ENCODE measurements at places on chromosomes 3 and 15.

DNA sequence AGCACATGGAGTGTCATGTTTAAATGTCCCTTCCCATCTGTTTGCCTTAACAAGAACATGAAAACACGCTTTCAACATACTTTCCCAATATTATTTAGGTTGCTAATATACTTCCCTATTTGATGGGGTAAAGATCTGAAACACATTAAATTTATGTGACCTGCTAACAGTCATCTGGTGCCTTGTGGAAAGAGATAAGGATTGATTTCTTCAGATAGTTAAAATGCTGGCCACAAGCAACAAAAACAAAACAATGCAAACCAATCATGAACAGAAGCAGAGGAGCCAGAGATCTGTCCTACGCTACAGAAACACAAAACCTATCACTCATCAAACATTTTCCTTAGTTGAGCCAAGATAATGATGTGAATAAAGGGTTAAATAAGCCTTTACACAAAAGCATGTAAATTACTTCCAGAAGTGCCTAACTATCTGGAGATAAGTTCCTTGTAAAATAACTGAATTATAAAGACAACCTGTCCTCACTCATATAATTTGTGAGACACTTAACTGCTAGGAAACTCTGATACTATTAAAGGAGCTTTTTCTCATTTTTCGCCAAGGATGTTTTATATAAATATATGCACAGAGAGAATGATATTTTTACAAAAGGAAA is 109.9 kb downstream of the NSUN3 start:
- no peak for DNase-seq

GRCh38 chr3:71360180-71360579 is 223.3 kb downstream of the FOXP1 start:
- DNase-seq: no peak

DNA sequence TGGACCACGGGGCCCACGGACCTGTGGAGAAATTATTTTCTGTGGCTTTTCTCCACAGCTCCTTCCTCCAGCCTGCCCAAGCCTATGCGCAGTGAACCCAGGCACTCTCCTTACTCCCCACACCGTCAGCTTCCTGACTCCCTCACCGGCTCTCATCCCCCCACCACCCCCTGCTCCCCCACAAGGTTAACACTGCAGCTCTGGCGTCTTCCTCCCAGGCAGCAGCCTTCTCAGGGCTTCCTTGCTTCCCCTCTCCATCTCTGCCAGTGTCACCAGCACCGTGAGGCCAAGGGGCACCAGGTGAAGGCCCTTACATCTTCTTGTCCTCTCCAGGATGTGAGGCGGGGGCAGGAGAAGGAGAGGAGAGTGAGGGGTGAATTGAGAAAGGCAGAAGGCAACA is 168.3 kb upstream of the TLE3 start:
- no peak for DNase-seq

GRCh38 chr15:65612616-65612946 is 1.6 kb upstream of the INTS14 start:
- no peak for DNase-seq

- peak; percentile 5 for DNase-seq
Observed at GRCh38 chr3:177679568-177680471, 482.5 kb upstream of the TBL1XR1 start.

DNA sequence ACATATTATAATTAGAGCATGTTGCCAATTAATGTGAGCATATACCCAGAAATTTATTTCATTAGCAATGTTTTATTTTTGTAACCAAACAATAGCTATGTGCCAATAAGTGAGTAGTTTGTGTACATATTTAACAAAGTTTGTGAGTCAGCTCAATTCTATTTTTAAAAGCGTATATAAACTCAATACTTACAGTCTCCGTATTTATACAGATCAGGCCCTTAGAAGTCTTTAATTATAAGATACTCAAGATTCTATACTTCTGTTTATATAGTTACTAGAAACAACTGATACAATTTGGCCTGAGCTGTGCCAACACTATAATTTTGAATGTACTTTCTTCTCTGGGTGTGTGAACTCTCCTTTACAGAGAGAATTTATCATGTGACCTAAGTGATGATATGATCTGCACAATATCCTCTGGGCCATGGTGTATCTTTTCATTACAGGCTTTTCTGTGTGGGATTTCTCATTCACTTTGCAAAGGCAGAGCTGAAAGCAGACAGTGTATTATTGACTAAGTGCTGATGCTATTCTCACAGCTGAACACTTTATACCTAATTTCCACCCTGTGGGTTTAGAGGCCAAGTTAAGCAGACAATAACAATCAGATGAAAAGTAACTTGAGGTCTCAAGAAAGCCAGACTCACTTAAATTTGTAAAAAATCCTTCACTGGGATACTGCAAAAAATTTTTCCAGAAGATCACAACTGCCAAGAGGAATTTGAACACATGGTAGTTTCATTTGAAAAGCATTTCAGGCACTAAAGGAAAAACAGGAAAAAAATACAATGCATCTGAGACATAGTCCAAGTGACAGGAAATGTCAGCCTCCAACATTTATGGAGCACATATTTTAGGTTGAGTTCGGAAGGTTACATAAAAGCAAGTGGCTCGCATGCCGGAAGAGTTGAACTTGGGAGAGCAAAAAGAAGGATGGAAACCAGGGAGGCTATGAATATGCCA is 277.9 kb upstream of the SEMA6D start:
- DNase-seq: no peak

- no peak for DNase-seq
Observed at GRCh38 chr15:39669241-39669640, 88.4 kb downstream of the THBS1 start.

DNA sequence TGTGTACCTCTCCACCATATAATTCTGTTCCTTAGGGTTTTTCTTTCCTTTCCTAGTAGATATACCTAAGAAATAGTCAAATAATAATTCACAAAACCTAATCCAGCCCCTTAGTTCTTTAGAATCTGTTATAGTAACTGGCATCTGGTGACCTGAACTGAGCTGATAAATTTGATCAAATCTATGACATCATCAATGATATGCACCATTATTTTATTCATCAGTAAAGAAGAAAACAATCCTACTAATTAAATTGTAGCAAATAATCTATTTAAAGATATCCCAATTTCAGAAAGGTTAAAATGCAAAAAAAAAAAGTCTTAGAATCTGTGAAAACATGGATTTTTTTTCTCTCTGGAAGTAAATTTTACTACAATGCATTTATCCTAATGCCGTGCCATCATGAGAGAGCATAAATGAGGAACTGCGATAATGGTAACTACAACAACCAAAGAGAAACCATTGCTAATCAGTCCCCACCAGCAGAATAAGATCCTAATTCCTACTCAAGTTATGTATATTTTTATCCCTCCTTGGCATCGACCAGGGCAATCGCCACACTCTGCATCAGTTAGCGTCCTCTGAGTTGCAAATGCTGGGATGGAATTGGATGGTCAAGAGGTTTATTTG is 6.6 kb upstream of the MNS1 start:
- no peak for DNase-seq

GRCh38 chr3:20773320-20773984 is 587.4 kb upstream of the SGO1 start:
- no peak for DNase-seq

DNA sequence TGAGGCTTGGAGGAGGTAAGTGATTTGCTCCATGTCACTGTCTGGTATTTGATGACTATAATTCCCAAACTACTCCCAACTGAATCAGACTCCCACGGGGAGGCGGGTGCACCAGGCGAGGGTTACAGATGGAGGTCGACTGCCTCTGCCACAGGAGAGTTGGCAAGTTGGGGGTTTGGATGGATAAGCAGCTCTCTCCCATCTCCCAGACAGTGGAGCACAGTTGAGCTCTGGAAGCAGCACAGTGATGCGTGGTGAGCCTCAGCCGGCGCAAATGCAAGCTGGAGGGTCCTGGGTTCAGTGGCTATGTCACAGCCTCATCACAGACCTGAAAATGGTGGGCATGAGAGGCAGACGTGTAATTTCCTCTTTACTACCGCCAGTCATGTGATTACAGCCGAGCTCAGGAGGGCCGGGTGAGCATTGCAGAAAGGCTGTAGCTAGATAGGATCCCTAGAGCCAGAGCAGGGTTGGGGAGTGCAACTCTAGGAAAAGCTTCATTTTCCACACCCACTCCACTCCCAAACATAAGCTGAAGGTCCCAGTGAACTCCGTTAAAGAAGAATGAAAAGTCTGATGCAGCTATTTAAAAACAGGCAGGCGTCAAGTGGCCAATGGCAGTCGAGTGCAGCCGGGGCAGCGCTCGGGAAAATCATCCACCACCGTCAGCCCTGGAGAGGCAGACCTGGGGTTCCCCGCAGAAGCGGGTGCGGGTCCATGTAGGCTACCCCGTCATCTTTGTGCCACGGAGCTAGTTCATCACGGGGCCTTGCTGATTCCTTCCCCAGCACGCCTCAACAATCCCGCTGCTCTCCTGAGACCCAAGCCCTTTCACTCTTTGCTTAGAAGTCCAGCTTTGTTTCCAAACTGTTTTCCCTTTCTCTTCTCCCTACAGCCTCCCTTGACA is 33.3 kb upstream of the VPS8 start:
- no peak for DNase-seq

- DNase-seq: no peak
Observed at GRCh38 chr3:3110299-3110630, at the start of gene IL5RA. TSS of gene IL5RA (minus strand) at chr3:3110374. CDS start at chr3:3104984, 5,390 bp downstream.

GRCh38 chr3:18840535-18841137 is 307.7 kb upstream of the KCNH8 start:
- no peak for DNase-seq

DNA sequence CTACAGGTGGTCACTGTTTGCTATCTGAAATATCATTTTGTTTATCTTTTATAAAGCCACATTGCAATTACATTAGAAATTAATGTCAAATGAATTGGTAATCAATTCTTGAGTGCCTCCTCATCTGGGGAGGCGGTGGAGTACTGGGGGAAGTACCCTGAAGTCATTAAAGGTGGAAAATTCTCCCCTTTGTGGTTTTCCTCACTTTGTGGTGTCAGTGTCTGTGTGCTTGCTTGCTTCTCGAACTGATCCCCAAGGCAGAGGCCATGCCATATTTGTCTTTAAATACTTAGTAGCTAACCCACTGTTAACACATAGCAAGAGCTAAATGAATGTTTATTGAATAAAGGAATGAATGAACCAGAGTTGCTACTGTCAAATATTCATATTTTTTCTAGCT is 40.5 kb upstream of the CCK start:
- DNase-seq: peak; percentile 5

DNA sequence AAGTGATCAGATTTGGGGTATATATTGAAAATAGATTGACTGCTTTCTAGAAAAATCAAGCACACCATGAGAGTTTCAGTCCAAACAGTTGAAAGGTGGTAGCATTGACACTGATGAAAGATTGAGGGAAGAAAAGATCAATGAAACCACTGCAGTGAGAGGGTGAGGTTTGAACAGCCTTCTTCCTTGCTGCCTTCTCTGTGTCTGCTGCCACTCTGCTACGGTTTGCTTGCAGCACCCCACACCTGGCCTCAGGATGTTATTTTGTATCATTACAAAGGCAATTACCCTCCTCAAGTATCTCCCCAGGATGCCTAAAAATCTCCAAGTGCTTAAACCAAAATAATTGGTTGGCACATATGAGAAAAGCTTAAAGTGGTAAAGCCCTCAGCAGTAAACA is 683.6 kb upstream of the ARPP21 start:
- DNase-seq: no peak

GRCh38 chr3:36058404-36059030 is 321.8 kb upstream of the STAC start:
- no peak for DNase-seq

- no peak for DNase-seq
Observed at GRCh38 chr3:81764665-81765064, 3.2 kb upstream of the GBE1 start.

DNA sequence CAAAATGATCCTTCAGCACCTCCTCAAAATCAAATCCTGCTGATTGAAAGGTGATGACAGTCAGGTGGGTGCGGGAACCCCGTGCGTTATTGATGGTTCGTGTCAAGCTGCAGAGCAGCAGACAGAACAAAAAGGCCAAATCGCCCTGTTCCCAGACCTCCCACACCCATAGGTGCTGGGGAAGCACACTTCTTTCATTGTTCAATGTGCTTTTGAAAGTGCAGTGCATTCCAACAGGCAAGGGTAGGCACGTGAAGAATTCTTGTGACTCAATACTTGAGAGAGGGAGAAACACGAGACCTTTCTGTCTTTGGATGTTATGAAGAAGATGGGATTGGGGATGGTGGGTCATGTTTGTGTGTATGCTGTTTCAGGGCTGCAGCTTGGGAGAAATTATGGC is 514.0 kb downstream of the MCTP2 start:
- no peak for DNase-seq

- no peak for DNase-seq
Observed at GRCh38 chr3:187747506-187747905, 2.2 kb upstream of the BCL6 start.

DNA sequence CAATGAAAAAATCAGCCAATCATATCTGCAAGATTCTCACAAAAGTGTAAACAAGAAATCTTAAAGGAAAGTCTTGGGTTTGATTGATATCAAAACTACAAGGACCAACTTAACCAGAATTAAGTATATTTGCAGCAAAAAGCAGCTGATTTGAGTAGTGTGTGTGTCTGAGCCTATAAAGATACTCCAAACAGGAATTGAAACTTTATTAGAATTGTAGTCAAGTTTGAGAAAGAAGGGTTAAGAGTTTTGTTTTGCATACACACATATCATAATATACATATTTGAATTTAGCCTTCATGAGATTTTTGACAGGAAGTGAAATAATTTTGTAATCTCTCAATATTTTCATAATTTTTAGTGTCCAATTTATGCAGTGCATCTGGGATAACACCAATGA is 300.1 kb downstream of the NAALADL2 start:
- DNase-seq: no peak

GRCh38 chr3:179166561-179167201 is 18.5 kb downstream of the PIK3CA start:
- DNase-seq: no peak

DNA sequence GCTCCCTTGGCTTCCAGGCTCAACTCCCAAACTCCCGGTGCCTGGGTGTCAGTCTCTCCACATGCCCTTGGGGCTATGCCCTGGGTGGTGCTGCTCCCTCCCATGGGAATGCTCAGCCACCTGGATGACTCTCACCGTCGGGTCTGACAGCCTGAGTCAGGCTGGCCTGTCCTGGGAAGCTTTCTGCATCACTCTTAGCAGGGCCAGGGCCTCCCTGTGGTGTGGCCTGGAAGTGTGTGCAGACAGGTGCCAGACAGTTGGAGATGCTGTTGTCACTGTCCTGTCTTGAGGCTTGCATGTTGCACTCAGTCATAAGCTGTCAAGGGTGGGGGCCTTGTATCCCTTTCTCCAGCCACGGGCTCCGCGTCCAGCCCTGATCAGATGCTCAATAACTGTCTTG is 71.7 kb downstream of the GABRG3 start:
- DNase-seq: no peak

DNA sequence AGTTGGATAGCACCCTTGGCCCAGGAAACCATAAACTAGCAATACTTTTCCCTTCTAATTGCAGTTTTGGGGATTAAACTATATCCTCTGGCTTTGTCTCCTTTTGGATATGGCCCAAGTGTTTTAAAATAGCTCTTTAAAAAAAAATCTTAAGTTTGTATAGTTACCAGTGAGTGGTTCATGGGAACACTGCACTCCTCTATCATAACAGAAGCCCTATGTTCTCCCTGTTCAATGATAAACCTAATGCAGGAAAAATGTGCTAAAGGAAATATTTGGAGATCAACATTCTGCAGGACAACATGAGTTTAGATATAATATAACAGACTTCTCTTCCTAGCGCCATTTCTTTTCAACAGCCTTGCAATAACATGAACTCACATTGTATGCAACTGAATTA is 13.1 kb downstream of the MRPL47 start:
- no peak for DNase-seq

Measured in activated CD4-positive, alpha-beta T cell treated with anti-CD3 and anti-CD28 coated beads, Interleukin-2, amount 50 U/mL, for 24 hours (primary cell).